ENCODE measurements at places on chromosomes 13 and 19.

GRCh38 chr13:24713022-24713421 is 32.8 kb downstream of the ATP12A start:
- DNase-seq, result no peak

GRCh38 chr13:90412980-90413379 is 934.5 kb upstream of the MIR17HG start:
- DNase-seq, result no peak

GRCh38 chr19:14318873-14319272 is 62.4 kb upstream of the ADGRE5 start:
- DNase-seq, result no peak

DNA sequence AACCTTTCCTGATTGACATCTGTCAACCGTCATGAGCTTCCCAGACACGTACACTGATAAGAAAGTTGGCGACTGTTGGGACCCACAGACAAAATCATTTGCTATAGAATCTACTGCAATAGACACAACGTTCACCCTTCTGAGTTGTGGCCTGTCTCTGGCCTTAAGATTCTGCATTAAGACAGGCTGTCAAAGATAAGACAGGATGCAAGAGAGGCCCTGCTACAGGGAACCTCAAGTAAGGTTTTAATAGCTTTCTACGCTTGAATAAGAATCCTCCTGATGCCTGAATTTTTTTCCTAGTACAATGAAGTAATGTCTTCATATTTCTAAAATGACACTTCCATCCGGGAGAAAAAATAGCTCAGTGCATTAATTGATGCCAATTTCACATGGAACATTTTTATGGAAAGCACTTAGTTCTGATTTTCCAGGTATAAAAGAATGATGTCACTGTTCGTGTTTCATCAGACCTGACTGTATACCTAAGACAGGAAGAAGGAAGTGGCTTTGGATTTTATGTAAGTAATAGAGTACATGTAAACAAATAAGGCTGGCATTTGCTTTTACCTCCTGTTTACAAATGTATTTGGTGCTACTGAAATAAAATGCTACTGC is 275.2 kb upstream of the GPC6 start:
- DNase-seq, result peak; percentile 45

- DNase-seq, result no peak
Observed at GRCh38 chr19:16233081-16233776, 35.5 kb downstream of the AP1M1 start.

DNA sequence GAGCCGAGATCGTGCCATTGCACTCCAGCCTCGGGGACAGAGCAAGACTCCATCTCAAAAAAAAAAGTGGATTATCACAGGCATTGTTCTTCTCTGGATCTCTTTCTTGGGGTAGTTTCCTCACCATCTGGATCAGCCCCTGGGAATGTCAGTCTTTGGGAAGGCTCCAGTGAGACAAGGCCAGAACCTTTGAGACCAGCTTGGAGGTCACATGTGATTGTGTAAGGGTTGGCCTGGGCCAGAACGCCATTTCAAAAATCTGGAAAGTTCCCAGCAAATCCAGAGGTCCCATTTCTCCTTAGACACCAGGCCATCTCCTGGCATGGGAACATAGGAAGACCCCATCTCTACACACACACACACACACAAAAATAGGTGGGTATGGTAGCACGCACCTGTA is 14.2 kb upstream of the ANGPTL8 start:
- no peak for DNase-seq

DNA sequence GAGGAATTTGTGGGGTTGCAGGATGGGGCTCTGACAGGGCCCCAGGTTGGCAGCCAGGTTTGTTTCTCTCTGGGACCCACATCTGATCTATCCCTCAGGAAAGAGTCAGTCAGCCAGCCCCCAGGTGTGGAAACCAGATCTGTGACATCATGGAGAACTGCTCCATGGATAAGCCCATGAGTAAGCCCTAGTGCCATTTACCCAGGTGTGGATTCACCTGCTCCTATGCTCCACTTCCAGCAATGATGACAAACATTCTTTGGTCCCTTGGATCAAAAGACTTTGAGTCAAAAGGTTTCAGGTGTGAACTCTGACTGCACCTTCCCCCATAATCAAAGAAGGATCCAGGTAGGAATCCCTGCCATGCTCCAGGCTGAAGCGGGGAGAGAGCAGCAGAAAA is 26.9 kb upstream of the IGFL4 start:
- DNase-seq, result no peak

- no peak for DNase-seq
Observed at GRCh38 chr19:29409076-29409862, 116.5 kb upstream of the VSTM2B start.

DNA sequence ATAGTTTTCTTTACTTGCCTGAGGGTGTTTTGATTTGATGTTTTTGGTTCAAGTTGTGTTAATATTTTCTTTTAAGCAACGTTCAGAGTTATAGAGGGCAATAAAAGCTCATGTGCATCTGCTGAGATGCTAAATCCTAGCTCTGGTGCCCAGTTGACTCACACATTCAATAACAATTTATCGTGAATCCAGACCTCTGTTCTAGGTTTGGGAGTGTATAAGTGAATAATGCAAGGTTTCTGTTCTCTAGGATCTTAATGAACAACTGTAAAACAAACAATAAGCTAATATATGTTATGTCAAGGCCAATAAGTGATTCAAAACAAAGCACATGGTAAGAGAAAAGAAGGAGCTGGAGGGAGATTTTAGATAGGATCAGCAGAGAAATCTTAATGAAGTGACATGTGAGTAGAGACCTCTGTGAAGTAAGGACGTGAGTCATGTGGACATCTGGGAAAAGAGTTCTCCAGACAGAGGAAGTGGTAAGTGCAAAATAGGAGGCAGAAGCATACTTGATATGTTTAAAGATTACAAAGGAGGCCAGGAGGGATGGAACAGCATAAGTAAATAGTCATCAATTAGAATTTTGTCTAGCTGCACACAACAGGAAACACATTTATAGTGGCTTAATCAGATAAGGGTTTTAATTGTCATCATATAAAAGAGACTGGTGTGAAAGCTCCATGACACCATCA is 278.5 kb upstream of the HTR2A start:
- no peak for DNase-seq

DNA sequence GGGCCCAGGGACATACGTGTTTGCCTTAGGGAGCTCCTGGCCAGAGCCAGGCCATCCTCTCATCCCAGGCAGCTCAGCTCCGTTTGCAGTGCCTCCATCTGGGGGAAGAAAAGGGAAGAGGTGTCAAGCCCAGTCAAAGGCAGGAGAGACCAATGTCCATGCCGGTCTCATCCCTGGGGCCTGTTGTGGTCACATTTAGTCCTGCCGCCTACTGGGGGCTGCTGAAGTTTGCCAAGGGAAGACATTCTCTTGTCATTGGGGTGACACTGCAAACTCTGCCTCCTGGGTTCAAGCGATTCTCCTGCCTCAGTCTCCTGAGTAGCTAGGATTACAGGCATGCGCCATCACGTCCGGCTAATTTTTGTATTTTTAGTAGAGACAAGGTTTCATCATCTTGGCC is 195.2 kb downstream of the UQCRFS1 start:
- DNase-seq, result no peak

DNA sequence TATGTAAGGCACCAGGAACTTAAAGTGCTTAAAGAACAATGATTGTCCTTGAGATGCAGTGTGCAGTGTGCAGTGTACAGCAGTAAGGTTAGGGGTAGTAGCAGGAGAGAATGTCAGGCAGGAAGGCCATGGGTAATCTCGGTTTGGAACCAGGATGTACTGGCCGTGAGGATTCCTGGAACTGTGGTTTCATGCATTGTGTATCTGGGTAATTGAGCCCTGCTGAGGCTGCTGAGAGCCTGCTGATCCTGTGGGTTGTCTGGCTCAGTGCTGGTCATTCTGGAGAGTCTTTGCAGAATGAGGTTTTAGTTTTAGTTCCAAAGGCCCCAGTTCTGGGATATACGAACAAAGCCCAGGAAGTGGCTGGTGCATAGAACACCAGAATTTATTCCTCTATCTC is 71.0 kb downstream of the ZNF568 start:
- no peak for DNase-seq
